Epithelial cell of umbilical artery (primary cell): ENCODE measurements at places on chromosomes 5 and 9. TPM values are rescaled to one million over a fixed set of nuclear protein-coding genes. Genes with fewer than 3 reads are reported as not detected.

The TAF1L gene
- under 0.01 TPM in 1 of 2 replicates, not detected in the other for total RNA-seq

The F2RL1 gene
- total RNA-seq = 77.1 and 150 TPM in 2 replicates

The IL7R gene
- total RNA-seq = 1.3 and 5.5 TPM in 2 replicates

The SLCO6A1 gene
- total RNA-seq = not detected in 2 replicates

The FGF1 gene
- not detected in 2 replicates for total RNA-seq
